ENCODE measurements at places on chromosomes 16 and 17.
A peak's percentile ranks its signal among the peaks of the same experiment; 100 is the strongest.

DNA sequence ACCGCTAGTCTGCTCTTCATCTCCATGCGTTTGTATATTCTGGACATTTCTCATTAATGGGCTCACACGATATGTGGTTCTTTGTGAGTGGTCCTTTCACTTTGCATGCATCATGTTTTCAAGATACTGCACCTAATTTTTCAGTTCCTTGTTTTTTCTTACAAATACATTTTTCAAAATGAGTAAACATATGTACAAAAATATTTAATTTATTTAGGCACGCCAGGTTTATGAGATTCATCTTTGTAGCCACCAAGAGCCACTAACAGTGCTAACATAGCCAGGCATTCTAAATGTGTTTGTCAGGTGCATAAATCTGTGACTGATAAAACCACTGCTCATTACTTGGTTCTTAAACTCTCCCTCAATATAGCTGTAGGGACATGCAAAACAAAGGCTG, 375.3 kb downstream of the WWOX start:
- no peak for DNase-seq

DNA sequence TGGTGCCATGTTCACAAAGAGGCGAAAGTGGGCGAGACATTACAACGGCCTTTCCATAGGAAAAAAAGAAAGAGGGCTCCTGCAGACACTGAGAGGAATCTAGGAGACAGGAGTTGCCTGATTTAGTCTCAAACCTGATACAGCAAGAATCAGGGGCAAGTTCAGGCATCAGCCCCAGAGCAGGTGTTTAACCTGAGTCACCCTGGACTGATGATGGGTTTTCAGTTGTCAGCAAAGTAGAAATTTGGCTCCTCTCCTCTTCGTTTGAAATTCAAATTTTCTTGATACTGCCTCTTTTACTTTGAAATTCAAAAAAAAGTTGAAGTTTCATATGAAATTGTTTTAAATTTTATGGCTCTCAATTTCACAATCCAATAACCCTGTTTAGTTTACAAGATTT, 189.5 kb downstream of the ABCC12 start:
- no peak for DNase-seq

GRCh38 chr17:40443196-40443987, at the start of gene IGFBP4:
TSS of gene IGFBP4 (plus strand) at chr17:40443450. CDS start at chr17:40443736, 286 bp downstream.
- peak; percentile 63 for DNase-seq

GRCh38 chr17:5870231-5870953, 199.8 kb upstream of the WSCD1 start:
- no peak for DNase-seq

- DNase-seq, result no peak
Observed at GRCh38 chr16:54211203-54211602, 75.4 kb downstream of the IRX3 start.

DNA sequence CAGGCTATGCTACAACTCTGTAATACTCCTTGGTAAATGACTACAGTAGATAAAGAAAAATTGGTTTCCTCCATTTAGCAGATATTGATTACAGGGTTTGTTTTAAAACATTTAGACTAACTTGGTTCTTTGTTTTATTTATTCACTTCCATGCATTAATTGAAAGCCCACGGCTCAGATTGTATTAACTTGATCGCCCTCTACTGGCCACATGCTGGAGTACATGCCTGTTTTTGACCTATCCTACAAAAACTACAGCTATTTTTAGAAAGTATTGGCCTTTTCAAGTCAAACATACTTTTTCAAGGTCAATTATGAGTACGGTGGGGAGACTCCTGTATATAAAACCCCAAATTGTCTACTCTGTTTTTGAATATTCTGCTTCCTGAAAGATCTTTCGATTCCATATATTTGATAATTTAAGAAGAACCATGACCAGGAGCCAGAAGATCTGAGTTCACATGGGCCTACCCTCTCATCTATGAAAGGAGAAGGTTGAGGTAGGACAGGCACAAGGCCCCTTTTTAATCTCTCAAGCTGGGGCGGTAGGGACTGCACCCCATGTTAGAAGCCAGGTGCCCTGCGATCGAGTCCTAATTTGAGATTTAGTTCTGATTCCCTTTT, 51.8 kb downstream of the CA10 start:
- DNase-seq, result peak; percentile 46

GRCh38 chr16:56643080-56643778, 4.8 kb downstream of the MT1A start:
- peak; percentile 66 for DNase-seq

DNA sequence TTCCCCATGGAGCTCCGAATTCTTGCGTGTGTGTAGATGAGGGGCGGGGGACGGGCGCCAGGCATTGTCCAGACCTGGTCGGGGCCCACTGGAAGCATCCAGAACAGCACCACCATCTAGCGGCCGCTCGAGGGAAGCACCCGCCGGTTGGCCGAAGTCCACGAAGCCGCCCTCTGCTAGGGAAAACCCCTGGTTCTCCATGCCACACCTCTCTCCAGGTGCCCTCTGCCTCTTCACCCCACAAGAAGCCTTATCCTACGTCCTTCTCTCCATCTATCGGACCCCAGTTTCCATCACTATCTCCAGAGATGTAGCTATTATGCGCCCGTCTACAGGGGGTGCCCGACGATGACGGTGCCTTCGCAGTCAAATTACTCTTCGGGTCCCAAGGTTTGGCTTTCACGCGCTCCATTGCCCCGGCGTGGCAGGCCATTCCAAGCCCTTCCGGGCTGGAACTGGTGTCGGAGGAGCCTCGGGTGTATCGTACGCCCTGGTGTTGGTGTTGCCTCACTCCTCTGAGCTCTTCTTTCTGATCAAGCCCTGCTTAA, 617 bp upstream of the SENP3 start:
- peak; percentile 77 for DNase-seq
